ENCODE measurements at places on chromosomes 1 and 21.

GRCh38 chr1:159826441-159827101 lies at the start of gene SLAMF8:
SLAMF8 (plus strand) TSS chr1:159826873; CDS start chr1:159826899, 26 bp downstream.
- no peak for DNase-seq

- peak; percentile 44 for DNase-seq
These were observed 24.3 kb downstream of the EYA3 start for GRCh38 chr1:28064064-28064463.

DNA sequence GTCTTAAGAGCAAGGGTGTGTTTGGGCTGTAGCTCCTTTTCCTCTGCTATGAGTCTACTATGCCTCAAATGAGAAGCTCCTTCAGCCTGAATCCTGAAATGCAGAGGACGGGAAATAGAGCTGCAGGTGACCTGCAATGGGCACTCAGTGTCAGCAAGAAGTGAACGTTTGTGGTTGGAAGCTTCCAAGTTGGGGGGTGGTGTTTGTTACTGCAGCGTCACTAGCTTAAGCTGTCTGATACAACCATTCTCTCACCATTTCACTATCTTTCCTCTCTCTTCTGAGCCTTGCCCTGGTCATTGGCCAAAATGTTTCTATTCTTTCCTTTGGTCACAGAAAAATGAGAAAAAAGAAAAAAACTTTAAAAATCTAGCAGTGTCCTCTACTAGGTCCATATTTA lies 19.4 kb downstream of the TRIM67 start:
- no peak for DNase-seq

DNA sequence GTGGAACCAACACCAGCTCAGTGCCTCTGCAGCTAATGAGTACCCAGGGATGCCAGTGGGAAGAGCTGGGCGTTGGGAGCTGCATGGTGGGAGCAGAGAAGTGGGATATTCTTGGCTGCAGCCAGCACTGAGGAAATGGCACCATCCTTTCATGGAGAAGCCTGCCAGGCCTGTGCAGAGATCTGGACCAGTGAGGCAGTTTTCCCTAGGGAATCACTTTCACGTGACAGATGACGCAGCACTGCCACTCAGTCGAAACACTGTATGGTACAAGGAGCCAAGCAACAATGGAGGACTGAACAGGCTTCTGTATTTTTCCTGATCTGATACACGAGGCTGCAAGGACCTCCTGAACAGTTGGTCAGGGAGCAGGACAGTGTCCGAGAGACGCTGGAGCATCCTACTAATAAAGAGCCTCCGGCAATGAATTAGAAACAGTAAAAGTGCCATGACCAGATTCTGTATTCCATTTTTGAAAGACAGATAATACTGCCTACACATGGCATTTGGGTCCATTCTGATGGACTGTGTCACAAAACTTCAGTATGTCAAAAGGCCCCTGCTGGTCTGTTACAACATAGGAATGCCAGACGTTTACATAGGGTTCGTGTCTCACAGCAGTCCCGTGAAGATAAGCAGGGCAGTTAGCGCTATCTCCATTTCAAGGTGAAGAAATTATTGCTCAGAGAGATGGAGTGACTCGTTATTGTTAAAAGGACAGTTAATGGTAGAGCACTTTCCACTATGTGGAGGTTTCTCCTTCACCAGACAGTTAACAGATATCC lies 44.0 kb upstream of the LMO4 start:
- DNase-seq = peak; percentile 65

- no peak for DNase-seq
These were observed 6.1 kb upstream of the ADORA1 start for GRCh38 chr1:203121186-203122015.

All from erythroblast (primary cell).